Amniotic epithelial cell (primary cell): ENCODE measurements at places on chromosomes 6 and 20.

DNA sequence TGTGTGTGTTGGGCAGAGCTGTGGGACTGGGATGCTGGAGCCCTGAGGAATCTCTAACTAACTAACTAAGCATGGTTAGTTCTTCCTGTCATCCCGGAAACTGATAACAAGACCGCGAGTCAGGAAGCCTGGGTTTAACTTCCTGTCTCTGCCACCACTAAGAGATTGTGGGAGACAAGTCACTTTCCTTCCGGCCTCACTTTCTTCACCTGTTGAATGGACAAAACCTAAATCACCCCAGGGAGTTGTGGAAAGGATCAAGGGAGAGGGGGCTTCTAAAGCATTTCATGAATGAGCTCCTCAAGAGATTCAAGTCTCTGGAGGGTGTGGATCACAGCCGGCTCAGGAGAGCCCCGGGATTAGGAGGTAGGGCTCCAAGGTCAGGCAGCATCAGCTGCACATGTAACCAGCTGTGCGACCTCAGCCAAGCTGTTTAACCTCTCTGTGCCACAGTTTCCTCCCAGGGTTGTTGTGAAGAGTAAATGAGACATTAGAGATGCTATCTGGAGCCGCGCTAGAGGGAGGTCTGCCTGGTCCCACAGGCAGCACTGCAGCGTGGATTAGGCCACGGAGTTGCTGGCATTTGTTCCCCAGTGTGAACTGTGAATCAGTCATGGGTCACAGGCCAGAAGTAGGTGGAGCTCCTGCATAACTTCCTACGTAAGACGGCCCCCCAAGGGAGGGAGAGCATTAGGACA lies 105.1 kb downstream of the TOX2 start:
- DNase-seq = peak; percentile 54

DNA sequence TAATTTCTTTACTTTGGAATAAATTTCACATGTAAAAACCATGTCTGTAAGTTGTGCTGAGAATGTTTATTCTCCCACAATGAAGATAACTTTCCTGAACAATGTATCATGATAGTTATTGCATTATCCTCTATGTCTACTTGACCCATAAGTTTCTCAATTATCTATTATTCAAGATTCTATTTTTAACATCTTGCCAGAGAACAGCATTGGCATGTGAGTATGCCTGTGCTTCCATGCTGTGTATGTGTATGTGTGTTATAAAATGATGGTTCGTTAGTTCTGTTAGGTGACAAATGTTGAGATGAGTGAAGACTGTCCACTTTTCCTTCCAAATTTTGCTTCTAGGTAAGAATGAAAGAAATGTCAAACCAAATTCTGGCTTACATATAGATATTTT lies 111.9 kb downstream of the EYA4 start:
- no peak for DNase-seq

DNA sequence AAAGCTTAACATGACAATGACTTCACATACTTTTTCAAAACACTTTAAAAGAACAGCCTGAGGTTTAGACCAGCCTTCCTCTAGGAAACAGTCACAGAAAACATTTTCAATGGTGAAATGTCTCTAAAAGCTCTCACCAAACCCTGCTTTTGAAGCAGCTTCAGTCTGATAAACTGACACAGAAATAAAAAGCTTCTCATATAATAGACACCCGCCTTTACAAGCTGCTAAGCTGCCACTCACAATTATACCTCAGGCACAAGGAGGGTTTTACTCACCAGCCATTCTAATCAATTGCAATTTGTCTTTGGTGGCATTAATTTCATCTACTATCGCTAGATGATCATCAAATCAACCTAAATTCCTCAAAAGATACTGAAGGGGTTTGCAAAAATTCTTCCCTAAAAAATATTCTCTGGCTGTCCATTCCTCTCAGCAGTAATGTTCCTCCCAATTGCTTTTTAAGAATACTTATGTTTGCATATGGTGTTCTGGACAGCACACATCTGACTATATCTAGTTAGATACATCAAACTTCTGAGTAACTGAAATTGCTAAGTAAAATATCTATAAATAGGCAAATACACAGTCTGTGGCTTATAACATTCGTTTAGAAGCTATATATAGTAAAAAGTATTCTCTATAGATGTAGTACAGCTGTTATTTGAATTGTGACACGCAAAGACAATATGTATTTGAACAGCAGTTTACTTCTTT lies 29.4 kb downstream of the KIF13A start:
- no peak for DNase-seq

GRCh38 chr6:7809346-7809745 lies 83.4 kb downstream of the BMP6 start:
- DNase-seq = peak; percentile 56

- no peak for DNase-seq
These were observed 34.0 kb downstream of the HLA-F start for GRCh38 chr6:29757282-29757681.

- peak; percentile 58 for DNase-seq
These were observed 80.4 kb upstream of the BTN3A2 start for GRCh38 chr6:26284537-26285142.

DNA sequence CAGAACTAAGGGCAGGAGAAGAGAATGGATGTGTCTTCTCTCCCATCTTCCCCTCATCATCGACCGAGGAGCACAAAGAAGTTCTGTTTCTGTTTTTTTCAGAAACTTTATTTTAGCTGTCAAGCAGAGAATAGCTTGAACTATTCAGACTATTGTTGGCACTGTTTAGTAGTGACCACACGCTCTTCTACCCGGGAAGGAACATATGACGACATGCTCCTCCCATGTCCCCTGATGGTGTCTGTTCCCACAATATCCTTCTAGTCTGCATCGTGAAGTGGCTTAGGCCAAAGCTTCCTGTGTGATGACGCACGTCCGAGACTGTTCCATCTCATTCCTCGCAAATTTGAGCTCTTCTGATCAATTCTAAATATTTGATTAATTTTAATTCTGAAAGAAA lies 27.2 kb upstream of the KIF25 start:
- no peak for DNase-seq

- DNase-seq = no peak
These were observed 53.6 kb downstream of the SCML4 start for GRCh38 chr6:107770541-107770940.

DNA sequence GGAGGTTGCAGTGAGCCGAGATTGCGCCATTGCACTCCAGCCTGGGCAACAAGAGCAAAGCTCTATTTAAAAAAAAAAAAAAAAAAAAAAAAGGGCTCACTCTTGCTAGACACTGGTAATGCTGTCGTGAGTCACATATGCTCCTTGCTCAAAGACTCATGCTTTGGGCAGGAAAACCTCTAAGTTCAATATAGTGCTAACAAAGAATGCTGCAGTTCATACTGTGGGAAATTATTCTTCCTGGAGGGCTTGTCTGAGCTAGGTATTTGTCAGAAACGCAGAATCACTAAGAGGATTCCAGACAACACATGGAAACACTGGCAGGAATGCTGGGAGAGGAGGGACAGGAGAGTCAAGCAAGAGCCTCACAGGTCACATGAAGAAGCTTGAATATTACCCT lies 2.3 kb upstream of the LYRM2 start:
- DNase-seq = peak; percentile 56

- DNase-seq = no peak
These were observed 59.8 kb downstream of the CDH4 start for GRCh38 chr20:61311656-61312387.

GRCh38 chr6:12393100-12393499 lies 102.9 kb downstream of the EDN1 start:
- DNase-seq = no peak

DNA sequence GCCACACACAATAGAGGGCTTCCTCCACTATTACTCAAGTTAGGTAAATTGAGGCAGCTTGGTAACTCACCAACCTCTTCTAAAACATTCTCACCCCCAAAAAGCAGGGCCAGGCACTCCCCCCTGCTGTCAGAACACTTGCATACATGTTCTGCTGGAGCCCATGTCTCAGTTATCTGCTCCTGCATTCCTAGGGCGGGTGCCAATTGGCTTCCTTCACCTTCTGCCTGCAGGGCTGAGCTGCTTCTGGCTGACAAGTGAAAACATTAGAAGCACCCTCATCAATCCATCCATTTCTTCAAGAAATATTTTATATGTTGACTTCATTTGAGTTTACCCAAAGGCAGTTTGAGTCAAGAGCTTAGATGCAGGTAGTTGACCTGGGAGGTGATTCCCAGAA lies 4.5 kb upstream of the ENTPD6 start:
- no peak for DNase-seq

DNA sequence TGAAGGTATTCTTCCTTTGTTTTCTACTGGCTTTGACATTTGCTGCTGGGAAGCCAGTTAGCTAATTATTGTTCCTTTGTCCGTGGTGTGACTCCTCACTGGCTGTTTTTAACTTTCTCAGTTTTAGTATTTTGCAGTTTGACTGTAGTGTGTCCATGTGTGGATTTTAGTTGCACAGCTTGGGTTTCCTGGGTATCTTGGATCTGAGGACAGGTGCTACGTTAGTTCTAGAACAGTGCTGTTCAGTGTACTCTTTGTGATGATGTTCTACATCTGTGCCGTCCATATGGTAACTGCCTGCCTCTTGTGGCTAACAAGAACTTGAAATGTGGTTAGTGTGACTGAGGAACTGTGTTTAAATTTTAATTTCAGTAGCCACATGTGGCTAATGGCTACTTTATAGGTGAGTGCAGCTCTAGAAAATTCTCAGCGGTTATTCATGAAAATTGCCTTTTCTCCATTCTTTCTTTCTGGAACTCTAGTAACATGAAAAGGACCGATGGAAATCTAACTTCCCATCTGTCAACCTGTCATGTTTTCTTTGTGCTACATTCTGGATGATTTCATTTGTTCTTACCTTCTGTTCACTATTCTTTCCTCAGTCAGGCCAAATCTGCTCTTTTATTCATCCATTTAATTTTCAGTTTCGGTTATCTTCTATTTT lies 7.4 kb downstream of the SNX9 start:
- DNase-seq = no peak

GRCh38 chr6:5096482-5096881 lies 11.3 kb downstream of the PPP1R3G start:
- DNase-seq = no peak

GRCh38 chr6:39322306-39322850 lies at the start of gene KCNK16:
Gene KCNK16 (minus strand): TSS chr6:39322702. CDS start chr6:39322540, 162 bp downstream.
- DNase-seq = no peak

DNA sequence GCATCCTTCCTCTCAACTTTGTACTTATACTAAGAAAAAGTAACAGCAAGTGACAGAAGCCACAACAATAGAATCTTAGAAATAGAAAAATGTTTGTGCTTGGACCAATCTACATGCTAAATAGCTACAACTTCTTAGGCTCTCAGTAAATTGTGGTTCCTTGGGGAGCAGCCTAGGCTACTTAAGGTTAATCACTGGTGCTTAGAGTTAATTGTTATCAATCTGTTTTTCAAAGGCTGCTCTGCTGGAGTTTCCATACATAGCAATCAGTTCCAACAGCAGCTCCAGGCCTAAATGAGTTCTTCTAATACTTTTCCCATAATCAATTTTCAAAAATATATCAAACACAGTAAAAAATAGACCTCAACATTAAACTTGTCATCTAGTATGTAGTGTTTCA lies 571.4 kb downstream of the EPHA7 start:
- no peak for DNase-seq

DNA sequence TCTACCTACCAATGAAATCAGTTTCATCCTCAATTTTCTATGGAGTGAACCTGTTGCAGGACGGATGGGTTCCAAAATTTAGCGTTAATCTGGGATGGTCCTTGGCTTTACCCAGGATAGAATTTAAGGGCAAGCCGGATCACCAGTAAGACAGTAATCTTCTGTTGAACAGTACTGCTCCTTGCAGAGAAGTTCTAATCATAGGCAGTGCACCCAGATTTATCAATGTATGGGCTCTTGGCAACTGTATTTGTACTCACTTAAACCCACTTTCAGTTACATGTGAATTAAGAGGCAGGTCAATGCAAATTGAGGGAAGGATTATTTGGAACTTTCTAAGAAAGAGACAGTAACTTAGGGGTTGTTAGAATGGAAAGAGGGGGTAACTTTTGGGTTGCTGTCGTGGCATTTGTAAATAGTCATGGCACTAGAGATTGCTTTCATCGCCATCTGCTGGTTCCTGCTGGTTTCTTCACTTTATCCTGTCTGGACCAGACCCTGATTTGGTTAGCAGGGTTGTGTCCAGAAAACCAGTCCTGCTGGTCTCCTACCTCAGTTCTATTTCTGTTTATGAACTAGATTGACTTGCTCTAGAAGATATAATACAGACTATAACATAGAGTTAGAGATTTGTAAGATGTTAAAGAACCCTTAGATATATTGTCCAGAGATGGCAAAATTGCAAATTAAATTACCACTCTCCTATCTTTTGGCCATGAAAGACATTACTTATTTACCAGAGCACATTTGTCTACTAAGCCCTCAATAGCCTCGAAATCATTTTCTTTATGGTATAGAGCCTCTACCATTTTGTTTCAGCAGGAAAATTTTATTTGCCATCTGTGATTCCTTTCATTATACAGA lies 646.3 kb downstream of the UTRN start:
- peak; percentile 28 for DNase-seq

GRCh38 chr6:166275714-166276166 lies 32.5 kb downstream of the PRR18 start:
- DNase-seq = peak; percentile 15

GRCh38 chr6:130906736-130907381 lies 79.7 kb downstream of the SMLR1 start:
- DNase-seq = peak; percentile 75

DNA sequence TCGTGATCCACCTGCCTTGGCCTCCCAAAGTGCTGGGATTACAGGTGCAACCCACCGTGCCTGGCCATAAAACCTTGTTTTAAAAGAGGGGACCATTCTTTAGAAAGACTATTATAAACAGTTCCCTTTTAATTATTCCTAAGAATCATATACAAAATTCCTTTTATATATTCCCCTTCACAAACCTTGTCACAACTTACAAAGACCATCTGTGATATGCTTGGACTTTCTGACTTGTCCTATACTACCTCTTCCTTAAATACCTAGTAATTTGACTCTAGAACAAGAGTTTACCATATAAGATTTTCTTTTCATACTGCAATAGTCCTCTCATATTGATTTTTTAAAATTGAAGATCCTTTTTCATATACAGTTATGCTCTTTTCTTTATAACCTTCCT lies 135.8 kb upstream of the PRSS16 start:
- no peak for DNase-seq

DNA sequence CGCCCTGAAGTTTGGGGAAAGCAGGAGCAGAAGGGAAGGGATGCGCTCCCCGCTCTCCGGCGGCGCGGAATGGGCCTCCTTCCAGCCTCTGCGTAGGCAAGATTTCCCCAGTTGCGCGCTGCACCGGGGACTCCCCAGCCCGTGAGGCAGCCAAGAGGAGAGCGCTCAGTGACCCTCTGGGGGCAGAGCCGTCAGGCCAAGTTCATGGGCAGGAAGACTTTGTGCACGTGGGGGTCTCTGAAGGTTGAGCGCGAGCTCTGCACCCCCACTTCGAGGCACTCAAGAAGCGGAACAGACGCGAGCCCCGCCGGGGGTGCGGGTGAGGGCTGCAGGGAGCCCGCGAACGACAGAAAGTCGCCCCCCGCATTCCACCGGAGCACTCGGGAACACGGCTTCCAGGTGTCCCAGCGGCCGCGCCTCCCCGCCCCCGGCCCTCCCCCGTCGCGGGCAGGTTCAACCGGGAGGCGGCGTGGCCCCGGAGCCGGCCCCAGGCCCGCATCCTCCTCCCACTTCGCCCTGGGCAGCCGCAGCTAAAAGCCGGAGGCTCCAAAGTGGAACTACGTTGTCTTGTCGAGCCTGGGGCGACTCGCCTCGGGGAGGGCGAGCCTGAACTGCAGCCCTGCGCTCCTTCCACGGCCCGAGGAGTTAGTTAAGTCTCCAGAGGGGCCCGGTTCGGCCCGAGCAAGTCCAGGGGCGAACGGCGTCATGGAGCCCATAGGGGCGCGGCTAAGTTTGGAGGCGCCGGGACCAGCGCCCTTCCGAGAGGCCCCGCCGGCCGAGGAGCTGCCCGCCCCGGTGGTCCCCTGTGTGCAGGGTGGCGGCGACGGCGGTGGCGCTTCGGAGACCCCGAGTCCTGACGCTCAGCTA lies at the start of gene PPP1R3G:
TSS of gene PPP1R3G (plus strand) at position 561 of the 867 bp plus-strand sequence. CDS start at position 706, 145 bp downstream.
- DNase-seq = peak; percentile 66
